ENCODE measurements at places on chromosomes 16 and 17.

DNA sequence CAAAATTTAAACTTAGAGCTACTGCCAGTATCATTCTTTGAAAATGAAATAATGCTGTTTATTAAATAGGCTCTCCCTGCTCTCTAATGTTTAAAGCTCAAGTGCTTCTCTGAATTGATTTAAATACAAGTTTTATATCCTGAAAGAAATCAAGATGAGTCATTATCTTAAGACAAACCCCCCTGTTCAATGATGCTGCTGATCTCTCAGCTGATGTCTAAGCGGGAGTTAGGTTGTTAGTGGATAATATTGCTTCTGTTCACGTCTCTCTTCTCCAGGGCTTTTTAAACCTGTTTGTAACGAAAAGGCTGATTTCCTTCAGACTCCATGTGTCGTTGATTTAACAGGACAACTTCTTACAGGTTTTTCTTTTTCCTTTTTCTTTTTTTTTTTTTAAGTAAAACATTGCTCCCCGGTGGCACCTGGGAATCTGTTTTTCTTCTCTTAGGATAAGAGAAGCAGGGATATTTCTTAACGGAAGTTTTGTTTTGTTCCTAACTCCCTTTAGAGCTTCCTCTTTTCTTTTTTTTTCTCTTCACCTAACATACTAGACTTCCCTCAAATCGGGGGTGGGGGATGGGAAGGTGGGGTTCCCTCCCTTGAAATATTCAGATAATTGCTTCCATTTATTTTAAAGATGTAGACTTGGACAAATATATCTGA is 807 bp upstream of the LYRM9 start:
- DNase-seq, result no peak

DNA sequence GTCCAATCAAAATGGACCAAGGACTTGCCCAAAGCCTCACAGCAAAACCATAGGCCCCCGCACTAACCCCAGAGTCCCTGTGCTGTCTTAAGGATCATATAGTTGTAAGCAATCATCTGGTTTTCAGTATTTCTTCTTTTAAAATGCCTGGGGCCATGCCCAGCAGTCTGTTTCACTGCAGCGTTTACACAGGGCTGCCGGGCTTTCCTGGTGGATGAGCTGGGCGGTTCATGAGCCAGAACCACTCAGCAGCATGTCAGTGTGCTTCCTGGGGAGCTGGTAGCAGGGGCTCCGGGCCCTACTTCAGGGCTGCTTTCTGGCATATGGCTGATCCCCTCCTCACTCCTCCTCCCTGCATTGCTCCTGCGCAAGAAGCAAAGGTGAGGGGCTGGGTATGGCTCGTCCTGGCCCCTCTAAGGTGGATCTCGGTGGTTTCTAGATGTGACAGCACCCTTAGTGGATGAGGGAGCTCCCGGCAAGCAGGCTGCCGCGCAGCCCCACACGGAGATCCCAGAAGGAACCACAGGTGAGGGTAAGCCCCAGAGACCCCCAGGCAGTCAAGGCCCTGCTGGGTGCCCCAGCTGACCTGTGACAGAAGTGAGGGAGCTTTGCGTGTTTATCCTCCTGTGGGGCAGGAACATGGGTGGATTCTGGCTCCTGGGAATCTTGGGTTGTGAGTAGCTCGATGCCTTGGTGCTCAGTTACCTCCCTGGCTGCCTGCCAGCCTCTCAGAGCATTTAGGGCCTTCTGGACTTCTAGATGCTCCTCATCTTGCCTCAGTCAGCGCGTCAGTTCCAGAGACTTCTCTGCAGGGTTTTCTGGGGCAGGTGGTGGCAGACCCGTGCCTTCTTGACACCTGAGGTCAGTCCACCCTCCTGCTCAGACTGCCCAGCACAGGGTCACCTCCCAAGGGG is 24.8 kb upstream of the STH start:
- DNase-seq, result no peak

DNA sequence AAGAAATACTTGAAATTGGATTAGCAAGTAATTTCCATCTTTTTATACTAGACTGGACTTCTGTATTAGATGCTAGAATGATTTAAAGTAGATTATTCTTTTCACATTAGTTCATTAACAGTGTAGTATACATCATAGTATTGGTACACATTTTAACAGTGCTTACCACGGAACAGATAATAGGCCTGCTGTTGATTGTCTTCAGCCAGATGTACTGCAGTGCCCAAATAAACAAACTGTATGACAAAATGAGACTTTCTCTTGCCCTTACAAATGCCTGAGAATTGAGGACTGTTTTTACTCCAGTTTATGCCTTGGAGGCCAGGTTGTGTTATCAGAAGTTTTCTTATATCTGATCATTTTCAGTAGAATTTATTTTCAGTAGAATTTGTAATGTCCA is 631 bp downstream of the EVI2A start:
- no peak for DNase-seq

GRCh38 chr17:65601881-65602280 is 40.4 kb upstream of the AXIN2 start:
- no peak for DNase-seq

- no peak for DNase-seq
Measured at GRCh38 chr17:202501-202951, 21.1 kb upstream of the DOC2B start.

DNA sequence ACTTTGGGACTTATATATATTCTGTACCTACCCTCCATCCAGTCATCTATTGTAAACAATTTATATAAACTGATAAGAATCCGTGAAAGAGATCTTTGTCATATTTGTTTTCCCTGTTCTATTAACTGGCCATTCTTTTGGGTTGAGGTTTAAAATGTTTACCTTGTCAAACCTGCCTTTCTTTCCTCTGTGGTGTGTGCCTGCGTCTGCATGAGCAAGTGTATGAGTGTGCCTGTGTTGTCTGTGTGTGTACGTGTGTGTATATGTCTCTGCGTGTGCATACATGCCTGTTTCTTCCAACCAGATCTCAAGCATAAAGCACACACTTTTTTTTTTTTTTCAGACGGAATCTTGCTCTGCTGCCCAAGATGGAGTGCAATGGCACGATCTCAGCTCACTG is 201.5 kb downstream of the C16orf95 start:
- no peak for DNase-seq

DNA sequence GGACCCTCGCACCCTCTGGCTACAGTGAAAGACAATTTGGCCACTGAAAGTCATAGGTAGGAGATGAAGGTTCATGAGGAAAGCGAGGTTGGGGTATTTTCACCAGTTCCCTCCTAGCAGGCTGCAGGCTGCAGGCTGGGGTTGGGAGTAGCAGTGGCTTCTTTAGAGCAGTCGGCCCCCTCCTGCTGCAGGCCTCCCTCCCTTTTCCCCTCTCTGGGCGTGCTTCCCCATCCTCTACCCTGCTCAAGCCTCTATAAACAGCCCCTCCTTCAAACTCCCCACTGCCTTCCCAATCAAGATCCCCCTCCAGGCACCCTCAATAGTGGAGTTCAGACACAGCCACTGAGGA is 41.8 kb downstream of the GAS7 start:
- DNase-seq, result no peak

DNA sequence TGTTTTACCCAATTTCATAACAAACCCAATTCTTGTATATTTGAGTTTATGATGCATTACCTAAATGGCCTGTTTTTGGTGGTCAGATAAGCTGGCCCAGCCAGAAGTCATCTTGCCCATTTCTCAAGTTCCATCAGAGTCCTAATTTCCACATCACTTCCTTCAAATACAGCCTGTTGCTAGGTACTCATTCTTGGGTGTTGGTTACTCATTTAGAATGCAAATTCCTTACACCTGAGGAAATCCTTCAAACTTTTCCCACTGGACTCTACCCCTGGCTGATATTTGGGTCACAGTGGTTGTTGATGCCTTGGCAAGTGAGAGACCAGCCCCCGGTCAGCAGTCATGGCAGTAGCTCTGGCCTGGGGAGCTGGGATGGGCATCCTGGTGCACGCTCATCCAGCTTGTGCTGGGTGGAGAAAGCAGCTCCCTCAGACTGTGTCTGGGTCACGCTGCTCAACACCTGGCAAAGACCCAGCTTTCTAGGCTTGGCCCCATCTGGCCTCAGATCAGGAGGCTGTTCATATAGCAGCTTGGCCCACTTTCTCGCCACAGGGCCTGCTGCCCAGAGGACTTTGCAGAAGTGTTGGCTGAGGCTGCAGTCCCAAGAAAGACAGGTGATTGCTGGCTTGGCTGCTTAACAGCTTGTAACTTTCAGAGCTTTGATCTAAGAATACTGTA is 25.8 kb downstream of the WSB1 start:
- DNase-seq, result no peak

DNA sequence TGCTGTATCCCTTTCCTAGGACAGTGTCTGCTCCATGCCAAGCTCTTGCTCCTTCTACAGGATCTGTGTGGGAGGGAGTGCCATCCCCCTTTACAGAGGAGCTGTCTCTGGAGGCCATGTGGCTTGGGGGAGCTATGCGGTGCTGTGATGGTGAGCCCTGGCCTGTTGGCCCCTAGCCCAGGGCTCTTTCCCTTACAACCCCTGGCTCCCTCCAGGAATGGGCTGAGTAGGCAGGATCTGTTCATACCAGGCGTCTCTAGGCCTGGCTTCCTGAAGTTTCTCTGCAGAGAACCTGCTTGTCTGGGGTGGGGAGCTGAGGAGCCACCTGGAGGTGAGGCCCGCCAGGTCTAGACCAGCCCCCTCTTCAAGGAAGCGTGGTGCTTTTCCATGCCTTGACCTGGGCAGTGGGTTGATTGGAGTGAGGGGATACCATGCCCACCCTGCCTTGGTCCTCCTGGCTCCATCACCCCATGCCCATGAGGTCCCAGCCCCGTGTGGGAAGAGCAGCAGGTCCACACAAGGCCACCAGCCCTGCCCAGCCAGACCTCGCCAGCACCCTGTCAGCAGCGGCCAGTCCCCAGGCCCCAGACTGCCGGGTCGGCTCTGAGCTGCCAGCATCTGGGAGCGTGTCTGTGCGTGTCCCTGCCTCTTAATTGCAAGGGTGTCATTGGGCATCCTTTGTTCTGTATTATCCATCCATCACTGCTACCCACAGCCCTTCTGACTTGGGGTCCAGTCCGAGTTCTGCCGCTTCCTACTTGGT is 14.7 kb downstream of the LLGL2 start:
- DNase-seq, result no peak

DNA sequence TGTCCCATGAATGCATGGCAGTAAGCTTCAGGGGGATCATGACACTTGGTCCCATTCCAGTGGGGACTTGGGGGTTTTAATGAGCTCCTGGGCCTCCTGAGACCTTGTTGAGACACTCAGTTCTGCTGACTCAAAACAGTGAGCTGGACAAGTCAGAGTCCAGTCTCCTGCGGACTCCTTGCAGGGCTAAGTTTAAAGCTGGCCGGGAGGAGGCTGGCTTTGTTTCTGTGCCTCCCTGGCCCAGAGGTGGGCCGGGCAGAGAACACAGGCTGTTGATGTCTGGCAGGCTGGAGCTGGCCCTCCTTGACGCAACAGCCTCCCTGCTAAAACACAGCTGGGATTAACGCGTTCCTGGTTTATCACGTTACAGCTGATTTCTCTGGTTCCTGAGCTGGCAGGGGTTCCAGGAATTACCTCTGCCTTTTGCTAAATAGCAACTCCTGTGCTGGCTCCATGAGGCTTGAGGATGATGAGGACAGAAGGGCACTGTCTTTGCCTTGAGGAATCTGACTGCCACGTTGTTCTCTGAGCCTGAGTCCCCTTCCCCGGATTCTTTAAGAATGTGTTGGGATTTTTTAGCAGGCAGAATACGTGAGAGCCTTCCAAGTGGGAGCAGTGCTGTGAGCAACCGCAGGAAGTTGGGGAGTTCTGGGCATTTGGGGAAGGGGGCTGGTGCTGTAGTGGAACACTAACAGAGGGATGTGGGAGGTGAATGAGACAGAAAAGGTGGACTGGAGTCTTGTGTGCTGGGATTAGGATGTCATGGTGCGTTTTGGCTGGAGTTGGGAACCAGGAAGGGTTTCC is 2.0 kb downstream of the GPT2 start:
- no peak for DNase-seq

- no peak for DNase-seq
Measured at GRCh38 chr16:12348733-12349704, 372.5 kb downstream of the SNX29 start.

GRCh38 chr16:81463296-81463890 is 18.8 kb downstream of the CMIP start:
- no peak for DNase-seq

DNA sequence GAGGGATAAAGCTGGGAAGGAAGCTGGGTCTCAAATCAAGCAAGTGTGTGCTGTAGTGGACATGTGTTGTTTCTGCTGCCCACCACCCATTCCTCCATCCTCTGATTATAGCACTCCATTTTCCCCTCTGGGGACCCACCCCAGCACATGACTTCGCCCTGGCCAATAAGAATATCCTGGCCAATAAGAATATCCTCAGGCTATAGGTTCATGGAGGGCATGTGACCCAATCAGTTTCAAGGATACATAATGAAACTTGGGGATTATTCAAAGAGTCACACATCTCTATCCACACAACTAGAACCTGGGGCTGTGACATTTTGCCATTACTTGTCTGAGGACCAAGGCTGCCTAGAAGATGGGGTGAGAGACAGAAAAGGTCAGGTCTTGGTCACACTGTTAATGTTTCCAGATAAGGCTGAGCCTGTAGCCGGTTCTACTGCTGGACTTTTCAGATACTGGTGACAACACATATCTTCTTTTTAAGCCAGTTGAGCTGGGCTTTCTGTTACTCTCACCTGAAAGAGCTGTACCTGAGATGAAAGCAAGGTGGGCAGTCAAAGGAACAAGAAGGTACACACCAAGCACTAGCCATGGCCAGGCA is 33.7 kb downstream of the MYO18A start:
- no peak for DNase-seq

DNA sequence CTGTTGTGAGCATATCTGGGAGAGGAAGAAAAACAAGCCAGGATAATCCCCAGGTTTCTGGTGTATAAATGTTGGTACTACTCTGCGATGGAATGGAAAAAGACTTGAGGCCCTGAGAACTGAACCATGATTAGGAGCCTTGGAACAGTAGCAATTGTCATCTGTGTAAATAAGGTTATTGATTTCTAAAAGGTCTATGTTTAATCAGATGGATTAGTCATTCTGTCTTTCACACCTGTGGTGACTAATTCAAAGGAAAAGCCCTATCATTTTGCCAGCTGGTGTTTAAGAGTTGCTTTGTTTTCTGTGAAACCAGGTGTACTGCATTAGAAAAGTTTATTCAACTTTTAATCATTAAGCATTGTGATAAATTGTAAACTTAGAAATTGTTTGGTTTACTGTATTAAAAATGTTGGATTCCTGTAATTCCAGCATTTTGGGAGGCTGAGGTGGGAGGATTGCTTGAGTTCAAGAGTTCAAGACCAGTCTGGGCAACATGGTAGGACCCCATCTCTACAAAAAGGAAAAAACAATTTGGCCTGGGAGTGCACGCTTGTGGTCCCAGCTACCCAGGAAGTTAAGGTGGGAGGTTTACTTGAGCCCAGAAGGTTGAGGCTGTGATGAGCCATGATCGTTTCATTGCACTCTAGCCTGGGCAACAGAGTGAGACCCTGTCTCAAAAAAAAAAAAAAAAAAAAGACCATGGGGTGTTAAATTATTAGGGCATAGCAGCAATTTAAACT is 29.0 kb upstream of the KPNB1 start:
- no peak for DNase-seq
